ENCODE measurements at places on chromosomes 4 and X.

GRCh38 chrX:40402831-40403533 lies 177.8 kb upstream of the ATP6AP2 start:
- no peak for DNase-seq
- no peaks in the 10 kb centered on the region for H3K27me3 ChIP-seq
- H3K27ac ChIP-seq, result no peak overlapping the region
- H3K36me3 ChIP-seq, result no peaks in the 10 kb centered on the region

DNA sequence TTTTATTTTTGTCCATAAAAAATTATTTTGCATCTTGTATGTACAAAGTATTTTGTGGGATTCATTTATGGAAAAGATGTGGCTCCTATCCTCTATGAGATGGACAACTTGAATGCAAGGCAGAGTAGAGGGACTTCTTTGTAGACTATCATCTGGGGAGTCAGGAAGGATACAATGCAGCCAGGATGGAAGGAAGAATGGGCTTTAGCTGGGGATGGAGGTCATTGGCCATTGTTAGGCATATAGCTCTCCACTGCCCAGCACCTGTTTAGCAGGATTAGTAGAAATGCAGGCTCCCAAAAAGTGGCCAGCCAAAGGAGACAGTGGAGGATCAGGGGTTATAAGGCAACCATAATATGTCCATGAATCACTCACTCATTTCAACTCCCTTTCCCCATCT lies 5.1 kb upstream of the TLL1 start:
- DNase-seq, result no peak
- no peaks in the 10 kb centered on the region for H3K27me3 ChIP-seq
- no peak overlapping the region for H3K27ac ChIP-seq
- no peaks in the 10 kb centered on the region for H3K36me3 ChIP-seq
- H3K4me1 ChIP-seq, result no peaks in the 10 kb centered on the region

DNA sequence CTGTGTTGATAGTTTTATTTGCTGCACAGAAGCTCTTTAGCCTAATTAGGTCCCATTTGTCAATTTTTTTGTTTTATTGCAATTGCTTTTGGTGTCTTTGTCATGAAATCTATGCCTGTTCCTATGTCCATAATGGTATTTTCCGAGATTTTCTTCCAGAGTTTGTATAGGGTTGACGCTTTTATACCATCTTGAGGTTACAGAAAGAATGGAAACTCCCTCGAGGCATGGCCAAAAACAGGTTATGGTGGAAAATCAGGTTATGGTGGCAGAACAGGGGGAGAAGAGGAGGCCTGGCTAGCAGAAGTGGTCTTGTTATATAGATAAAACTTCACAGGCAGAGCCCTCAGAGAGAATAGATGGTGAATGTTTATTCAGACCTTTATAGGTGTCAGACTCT lies 21.6 kb downstream of the OPHN1 start:
- no peak overlapping the region for H3K27ac ChIP-seq
- no peaks in the 10 kb centered on the region for H3K36me3 ChIP-seq
- no peak overlapping the region for H3K4me3 ChIP-seq
- H3K4me1 ChIP-seq, result no peaks in the 10 kb centered on the region
- no peaks in the 10 kb centered on the region for H3K27me3 ChIP-seq
- DNase-seq, result no peak

DNA sequence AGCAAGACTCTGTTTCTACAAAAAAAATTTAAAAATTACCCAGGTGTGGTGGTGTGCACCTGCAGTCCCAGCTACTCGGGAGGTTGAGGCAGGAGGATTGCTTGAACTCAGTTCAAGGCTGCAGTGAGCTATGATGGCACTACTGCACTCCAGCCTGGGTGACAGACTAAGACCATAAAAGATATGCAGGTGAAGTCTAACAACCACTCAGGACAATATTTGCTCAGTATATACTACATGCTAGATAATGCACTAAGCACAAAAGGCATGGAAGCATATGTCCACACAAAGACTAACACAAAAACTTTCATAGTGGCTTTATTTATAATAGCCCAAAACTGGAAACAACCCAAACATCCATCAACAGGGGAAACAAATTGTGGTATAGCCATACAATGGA lies 57.7 kb upstream of the TXK start:
- H3K4me3 ChIP-seq, result no peak overlapping the region
- no peak overlapping the region for H3K27ac ChIP-seq
- peaks cover 10% of the 10 kb centered on the region for H3K4me1 ChIP-seq

GRCh38 chr4:146155152-146155724 lies 20.3 kb upstream of the LSM6 start:
- H3K27me3 ChIP-seq, result no peaks in the 10 kb centered on the region
- H3K36me3 ChIP-seq, result no peaks in the 10 kb centered on the region
- no peak for DNase-seq
- no peak overlapping the region for H3K4me3 ChIP-seq

DNA sequence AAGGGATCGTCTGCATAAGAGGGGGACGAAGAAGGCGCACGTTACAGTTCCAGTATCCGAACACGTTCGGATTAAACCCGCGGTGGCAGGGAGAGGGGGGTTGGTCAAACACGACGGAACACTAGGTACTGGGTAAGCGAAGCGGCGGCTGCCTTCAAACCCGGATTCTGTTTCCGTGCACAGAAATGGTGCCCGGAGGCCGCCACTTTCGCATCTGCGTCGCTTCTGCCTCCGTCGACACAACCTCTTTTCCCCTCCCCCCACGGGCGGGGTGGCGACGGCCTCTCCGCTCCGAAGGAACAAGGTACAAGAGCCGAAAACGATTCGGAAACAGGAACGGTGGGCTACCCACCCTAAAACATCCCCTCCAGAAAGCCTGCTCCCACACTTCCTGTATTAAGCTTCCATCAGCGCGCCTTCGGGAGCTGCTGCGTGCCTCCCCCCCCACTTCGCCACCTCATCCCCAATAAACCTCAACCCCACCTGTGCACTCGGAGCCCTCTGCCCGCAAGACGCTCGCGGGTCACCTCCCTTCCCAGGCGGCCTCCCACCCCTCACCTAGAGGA lies 667 bp downstream of the G3BP2 start:
- H3K27ac ChIP-seq, result peak overlapping the region; percentile 95
- H3K36me3 ChIP-seq, result no peaks in the 10 kb centered on the region
- DNase-seq, result peak; percentile 89
- no peaks in the 10 kb centered on the region for H3K27me3 ChIP-seq
- H3K4me3 ChIP-seq, result peak overlapping the region; percentile 62
- H3K4me1 ChIP-seq, result peaks cover 56% of the 10 kb centered on the region

DNA sequence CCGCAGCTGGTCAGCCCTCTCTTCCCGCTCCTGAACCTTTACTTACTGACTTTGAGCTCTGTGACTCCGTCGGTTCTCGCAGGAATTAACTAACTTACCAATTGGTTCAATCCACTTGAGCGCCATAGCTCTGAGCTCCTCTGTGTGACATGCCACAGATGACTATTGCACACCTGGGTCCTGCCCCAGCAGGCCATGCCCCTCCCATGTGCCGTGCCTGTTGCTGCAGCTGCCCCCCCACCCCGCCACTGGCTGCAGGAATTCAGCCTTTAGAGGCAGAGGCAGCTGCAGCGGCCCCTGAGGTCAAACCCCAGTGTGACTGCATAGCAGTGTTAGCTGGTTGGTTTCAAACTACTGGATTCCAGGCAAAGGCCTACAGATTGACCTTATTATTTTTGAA lies 70.6 kb downstream of the MTMR1 start:
- no peaks in the 10 kb centered on the region for H3K36me3 ChIP-seq
- no peak for DNase-seq
- H3K27ac ChIP-seq, result no peak overlapping the region
- H3K4me3 ChIP-seq, result no peak overlapping the region

Data from vagina (tissue), 2 donors.